ENCODE measurements at places on chromosomes 7 and 10.

GRCh38 chr10:26697163-26697921 lies at the start of gene PDSS1:
PDSS1 (plus strand) TSS chr10:26697701; CDS start chr10:26697712, 11 bp downstream.
- DNase-seq = peak; percentile 94

DNA sequence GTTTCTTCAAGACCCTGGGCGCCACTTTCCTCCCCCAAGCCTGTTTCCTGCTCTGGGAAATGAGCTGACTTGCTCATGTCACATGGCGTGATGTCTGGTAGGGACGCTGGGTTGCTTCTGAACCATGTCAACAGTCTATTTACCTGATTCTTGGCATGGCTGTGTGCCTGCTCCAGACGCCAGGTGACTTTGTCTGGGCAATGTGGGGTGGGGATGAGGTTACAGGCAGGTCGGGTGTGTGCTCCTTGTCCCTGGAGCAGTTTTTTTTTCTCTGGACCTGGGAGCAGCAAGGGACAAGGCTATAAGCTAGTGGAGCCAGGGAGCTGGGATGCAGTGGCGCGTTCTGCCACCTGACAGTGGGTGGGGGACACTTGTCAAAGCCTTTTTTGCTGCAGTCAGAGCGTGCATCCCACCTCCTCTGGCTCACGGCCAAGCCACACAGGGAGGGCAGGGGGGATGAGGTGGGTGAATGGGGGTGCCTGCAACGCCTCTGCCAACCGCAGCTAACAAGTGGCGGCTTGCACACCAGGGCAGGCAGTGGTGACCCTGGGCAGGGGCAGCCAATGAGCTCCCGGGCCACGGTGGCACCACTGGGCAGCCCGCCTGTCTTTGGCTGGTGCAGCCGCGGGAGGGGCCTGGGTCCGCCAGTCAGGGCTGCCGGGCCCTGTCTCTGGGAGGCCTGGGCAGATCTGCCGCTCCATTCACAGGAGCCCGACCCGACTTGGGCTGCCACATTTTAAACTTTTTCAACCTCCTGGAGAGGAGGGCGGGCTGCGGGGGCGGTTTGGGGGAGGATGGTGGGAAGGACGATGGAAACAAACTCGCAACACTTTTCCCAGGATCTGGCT lies 22.9 kb downstream of the DNAJB12 start:
- DNase-seq = peak; percentile 68

DNA sequence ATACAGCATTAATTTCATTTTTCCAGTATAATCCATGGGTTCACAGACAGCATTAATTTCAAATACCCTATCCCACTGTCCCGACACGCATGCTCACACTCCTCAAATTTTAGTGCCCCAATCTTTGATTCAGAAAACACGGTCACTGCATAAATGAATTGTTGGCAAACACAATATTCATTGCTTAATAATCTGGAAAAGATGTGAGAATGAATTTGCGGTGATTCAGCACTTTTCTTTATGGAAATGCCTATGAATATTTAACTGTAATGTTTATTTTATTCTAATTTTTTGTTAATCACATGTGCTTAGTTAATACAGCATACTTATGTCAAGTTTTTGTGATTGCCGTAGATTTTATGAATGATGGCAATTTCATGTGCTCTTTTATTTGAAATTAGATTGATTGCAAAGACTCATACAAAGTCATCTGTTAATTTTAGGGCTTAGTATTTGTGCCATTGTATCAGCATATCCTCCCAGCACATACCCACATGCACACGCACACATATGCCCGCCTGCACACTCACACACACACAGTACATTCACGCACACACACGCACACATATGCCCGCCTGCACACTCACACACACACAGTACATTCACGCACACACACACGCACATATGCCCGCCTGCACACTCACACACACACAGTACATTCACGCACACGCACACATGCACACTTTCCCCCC lies 35.1 kb downstream of the MACROH2A2 start:
- no peak for DNase-seq

DNA sequence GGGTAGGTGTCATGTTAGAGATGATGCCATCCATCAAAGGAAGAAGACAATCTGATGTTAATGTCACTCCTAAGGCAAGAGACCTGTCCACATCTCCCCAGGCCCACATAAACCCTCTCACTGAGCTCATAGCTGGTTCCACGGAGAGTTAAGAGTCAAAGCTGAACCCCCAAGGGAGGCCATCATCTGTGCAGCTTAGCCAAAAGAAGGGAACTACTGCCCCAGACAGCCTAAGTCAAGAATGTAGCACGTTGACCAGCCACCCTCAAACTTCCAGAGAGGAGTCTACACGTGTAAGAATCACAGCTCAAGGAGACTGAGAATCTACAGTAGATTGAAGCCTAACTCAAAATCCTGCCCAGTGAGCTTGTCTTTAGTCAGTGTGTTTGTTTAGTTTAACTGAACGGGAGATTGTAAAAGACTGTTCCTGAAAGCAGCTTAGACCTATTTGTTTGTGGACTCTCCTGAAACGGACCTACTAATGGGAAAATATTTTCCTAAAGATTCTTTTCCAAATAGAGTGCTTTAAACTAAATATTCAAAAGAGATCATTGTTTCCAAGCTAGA lies 192.7 kb upstream of the NFE2L3 start:
- DNase-seq = no peak

- DNase-seq = peak; percentile 68
Measured at GRCh38 chr10:71832967-71833366, 18.1 kb downstream of the PSAP start.

DNA sequence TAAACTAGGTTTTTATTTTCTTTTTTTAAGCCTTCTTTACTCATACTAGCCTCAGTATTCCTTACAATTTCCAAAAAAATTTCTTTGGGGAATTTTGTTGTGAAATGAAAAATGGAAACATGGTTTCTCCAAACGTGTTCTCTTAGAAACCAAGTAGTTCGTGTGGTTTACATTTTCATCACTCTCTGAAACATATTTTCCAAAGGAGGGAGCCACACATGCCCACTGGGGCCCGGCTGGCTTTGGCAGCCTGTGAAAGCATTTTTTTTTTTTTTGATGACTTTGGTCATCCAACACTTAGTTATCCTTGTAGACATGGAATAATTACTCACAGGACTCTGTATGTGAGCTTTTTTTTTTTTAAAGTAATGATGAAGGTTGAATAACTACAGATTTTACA lies 169.6 kb downstream of the C7orf25 start:
- no peak for DNase-seq
